T1000 (cell line): ENCODE measurements at places on chromosomes 7 and 10.

GRCh38 chr7:14691597-14692203 lies 210.9 kb downstream of the DGKB start:
- DNase-seq: peak; percentile 1

GRCh38 chr10:132385721-132386418 lies 11.1 kb upstream of the PWWP2B start:
- no peak for DNase-seq

- no peak for DNase-seq
Measured at GRCh38 chr7:8254667-8255066, 7.3 kb downstream of the ICA1 start.

DNA sequence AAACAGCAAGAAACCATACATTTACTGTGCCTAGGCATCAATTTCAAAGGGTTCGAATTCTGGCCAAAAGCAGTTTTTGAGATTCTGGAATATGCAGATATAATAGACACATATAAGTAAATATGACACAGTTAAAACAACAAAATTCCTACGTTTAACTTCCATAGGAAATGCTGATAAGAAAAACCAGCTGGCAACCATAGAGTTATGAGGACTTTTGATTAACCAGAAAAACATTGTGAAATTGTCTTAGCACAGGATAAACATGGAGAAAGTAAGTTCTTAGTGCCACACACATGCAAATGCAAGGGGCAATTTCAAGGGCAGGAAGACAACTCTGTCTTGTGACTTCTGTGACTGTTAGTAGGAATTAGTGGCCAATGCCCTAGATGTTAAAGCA lies 702.1 kb downstream of the TNS3 start:
- DNase-seq: no peak

GRCh38 chr10:70320751-70321150 lies 36.9 kb upstream of the NPFFR1 start:
- no peak for DNase-seq

DNA sequence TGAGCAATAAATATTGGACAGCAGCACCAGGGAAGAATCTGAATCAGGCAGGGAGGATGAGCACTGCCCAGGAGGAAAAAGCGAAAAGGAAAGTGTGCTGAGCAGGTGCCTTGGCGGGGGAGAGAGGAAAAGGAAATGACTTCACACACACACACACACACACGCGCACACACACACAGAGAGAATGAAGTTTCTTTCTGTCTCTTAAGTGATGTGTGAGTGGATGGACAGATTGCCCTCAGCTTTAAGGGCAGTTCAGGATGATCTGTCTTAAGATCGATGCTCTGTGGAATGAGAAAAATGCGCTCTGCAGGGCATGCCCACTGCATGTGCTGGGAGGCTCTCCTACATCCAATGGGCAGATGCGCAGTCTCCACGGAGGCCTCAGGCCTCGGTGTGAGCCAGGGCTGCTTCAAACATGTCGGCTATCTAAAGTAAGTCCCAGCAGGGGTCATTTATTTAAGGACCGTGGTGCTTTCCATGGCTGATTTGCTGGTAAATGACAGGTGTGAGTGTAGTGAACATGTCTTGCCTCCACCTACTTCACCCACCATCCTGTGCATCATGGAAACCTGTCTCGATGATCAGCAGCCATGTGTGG lies 2.5 kb upstream of the ACBD5 start:
- no peak for DNase-seq

DNA sequence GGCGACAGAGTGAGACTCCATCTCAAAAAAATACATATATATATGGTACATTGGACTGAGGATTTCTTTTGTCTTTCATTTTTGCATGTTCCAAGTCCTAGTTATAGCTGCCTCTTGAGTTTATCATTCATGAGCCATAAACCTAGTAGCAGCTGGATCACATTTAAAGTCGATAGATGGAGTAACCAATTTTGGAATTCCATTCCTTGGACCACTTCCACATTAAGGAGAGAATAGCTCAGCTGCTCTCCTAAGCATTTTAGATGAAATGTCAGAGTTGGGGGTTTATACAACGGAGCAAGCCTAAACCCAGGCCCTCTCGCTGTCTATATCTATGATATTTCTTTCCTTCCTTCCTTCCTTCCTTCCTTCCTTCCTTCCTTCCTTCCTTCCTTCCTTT lies 141.2 kb downstream of the LYZL1 start:
- no peak for DNase-seq

GRCh38 chr7:137957887-137958286 lies 44.0 kb downstream of the CREB3L2 start:
- peak; percentile 25 for DNase-seq

DNA sequence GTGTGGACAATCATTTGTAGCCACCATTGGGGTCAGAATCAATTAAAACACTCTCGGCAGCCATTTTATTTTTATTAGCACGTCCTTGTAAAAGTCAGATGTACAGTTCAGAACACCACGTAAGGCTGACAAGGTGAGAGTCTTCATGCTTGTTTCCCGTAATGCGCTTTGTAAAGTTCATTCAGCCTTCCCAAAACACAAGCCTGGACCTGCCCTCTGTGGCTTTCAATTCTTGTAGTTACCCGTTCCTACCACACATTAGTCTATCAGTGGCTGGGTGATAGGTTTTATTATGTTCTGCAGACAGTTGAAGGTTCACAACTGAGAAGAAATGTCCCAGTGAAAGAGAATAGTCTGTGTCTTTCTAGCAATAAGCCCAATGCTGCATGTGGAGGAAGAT lies 35.4 kb downstream of the GAD2 start:
- DNase-seq: no peak

GRCh38 chr10:97781618-97782331 lies 10.0 kb upstream of the SFRP5 start:
- DNase-seq: no peak

- no peak for DNase-seq
Measured at GRCh38 chr10:60718886-60719285, 59.4 kb upstream of the CDK1 start.

- no peak for DNase-seq
Measured at GRCh38 chr10:129323879-129324278, 143.2 kb upstream of the MGMT start.

DNA sequence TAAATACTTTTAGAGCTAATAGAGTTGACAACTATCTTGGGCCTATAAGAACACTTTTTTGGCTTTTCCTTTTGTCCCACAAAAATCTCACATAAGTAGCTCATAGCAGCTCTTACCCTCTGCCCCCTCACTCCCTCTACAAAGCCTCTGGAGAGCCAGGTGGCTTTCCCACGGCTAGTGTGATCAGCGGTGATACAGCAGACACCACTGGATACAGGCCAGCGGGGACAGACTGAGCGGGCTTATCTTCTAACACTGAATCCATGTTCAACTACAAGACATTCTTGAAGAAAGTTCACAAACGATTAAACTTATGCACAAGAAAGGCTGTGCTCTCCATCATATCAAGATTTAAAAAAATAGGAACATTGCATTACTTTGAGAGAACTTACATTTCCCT lies 377.2 kb downstream of the PARD3 start:
- no peak for DNase-seq

- no peak for DNase-seq
Measured at GRCh38 chr7:25669961-25670841, 441.9 kb upstream of the NPVF start.

DNA sequence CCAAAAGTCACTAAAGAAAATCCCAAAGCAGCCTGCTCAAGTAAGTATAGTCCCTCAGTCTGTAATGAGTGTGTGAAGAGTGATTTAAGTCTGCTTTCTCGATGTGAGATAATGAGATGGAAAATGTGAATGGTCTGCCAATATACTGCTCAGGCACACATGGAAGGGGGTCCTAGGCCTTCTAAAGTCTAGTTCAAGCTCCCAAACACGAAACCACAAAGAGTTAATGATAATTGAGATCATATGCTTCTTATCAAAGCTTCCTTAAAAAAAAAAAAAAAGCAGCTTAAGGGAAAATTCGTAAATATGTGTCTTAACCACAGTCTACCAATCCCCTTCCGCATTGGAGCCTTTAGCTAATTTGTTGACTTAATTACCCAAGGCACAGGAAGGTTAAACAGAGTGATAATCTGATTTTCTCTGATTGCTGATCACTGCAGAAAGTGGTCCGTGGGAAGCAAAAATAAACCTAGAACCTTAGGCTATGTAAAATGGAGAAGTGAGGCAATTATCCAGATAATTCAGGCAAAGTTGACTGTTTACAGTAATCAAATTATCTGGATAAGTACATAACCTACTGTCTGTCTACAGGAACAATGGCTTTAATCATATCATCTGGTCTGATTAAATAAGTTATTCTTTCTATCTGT lies 172.9 kb downstream of the MBL2 start:
- DNase-seq: no peak

GRCh38 chr7:134910214-134910890 lies 76.0 kb upstream of the AGBL3 start:
- DNase-seq: no peak

DNA sequence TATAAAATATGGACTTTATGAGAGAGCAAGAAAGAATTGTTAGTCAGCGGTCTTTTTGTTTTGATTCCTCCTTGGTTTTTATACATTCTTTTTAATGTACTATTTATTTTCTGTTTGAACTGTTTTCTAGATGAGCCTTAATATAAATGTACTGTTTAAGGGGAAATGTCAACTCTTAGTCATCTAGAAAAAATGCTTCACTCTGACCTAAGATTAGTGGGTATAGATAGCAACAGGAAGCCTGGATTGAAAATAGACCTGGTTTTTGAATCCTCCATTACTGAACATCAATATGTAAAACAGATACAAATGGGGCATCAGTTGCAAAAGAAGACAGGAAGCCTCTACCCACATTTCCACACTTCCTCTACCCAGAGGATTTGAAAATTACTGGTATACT lies 87.8 kb downstream of the CHRM2 start:
- DNase-seq: no peak
